ENCODE measurements at places on chromosomes 7 and 10.

- DNase-seq = no peak
These were observed 30.2 kb downstream of the MET start for GRCh38 chr7:116702046-116702785.

- no peak for DNase-seq
These were observed 108.1 kb upstream of the SP8 start for GRCh38 chr7:20894806-20895205.

GRCh38 chr7:86773309-86773708, 129.6 kb downstream of the GRM3 start:
- DNase-seq = no peak

DNA sequence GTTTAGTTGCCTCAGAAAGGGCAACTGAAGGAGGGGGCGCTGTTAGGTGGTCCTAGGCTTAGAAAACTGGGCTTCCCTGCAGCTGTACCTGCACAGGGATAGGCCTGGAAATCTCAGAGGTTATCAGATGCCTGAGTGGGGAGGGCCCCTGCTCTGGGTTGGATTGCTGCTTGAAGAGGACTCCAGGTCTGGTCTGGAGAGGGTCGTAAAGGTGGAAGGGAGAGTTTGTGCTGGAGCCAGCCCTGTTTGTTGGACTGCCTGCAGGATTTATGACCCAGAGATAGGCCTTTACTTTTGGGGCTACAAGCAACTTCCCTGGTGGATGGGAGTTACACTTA, 765.9 kb downstream of the GRID1 start:
- DNase-seq = no peak

Measured in heart left ventricle (tissue), 16 donors.